Activated T-helper 1 cell treated with anti-CD3 and anti-CD28 coated beads, Interleukin-2, amount 50 U/mL, for 16 hours (primary cell): ENCODE measurements at places on chromosomes 7 and 10.

DNA sequence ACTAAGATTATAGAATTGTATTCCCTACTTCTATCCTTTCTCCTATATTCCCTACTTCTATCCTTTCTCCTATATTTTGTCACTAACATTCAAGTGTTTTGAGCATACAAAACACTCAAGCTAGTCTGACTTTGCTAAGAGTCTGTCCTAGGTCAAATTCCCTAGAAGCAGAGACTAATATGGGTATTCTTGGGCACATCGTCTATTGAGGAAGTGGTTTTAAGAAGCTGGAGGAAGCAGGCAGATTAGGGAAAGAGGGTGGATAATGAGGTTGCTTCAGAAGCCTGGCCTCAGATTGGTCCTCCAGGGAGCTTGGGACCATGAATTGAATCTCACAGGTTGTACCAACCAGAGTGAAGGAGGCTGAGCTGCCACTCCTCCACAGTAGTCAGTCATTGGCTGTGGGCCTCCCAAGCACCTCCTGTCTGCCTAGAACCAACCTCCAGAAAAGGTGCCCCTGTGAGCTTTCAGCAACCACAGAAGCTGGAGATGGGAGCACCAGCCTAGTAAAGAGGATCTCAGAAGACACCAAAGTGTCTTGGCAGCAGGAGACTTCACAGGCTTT is 295.9 kb upstream of the PHF14 start:
- no peak for DNase-seq

- DNase-seq, result no peak
Measured at GRCh38 chr10:93826355-93826754, 67.4 kb upstream of the SLC35G1 start.

DNA sequence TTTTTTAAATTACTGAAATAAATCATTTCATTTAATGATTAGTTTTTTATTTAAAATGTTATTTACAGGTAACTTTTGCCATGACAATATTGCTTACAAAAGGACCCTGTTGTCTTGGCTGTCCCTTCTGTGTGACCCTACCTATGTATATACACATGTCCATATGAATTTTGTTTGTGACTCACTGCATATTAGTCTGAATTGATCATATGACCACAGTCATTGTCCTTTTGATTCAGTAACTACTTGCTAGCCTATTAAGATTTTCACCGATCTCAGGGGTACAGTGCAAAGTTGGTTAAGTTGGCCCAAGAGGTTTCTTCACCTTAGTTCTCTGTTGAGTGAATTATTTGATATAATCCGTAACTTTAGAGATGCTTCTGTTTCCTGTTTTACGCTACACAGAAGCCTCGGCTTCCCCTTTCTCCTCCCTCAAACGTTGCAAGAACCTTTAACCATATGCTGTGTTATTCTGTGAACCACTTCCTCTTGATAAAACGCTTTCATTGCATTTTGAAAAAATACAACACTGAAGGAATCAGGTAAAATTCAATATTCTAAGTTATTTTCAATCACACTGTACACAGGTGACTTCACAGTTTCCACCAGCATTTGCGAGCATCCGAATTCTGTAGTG is 43.9 kb downstream of the APBB1IP start:
- no peak for DNase-seq

- DNase-seq, result no peak
Measured at GRCh38 chr10:77081481-77081891, 556.1 kb downstream of the KCNMA1 start.

- DNase-seq, result no peak
Measured at GRCh38 chr7:45697576-45698136, 123.5 kb downstream of the ADCY1 start.

GRCh38 chr7:114786455-114786854 is 135.4 kb upstream of the MDFIC start:
- no peak for DNase-seq

DNA sequence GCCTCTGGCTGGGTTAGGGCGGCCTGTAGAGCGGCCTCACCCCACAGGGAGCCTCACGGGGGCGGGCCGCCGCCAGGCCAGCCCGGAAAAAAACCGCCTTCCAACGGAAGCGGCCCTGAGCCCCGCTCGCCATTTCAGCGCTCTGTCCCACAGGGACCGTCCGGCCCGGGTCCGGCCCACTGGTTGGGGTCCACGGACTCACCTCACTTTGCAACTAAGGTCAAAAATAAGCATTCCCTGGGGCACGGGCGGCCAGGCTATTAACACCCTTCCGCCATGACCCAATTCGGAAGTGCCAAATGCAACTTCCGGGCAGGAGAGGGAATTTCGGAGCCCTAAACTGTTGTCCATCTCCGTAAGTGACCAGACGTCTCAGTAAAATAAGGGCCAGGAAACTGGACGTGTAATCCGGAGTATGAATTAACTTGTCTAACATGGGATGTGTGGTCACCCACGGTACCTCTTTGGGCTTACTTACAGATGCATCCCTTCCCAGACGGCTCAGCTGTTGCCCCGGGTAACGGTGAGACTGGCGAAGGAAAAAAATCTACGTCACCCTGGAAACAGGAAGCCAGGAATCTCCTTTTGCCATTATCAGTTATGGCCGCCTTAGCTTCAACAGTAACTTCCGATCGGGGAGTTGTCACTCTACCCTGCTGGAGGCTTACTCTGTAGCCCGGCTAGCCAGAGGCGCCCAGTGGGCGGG is at the start of gene BBIP1:
TSS of gene BBIP1 (minus strand) at position 538 of the 706 bp plus-strand sequence. CDS start 1,023 bp downstream, outside the sequence.
- peak; percentile 74 for DNase-seq

DNA sequence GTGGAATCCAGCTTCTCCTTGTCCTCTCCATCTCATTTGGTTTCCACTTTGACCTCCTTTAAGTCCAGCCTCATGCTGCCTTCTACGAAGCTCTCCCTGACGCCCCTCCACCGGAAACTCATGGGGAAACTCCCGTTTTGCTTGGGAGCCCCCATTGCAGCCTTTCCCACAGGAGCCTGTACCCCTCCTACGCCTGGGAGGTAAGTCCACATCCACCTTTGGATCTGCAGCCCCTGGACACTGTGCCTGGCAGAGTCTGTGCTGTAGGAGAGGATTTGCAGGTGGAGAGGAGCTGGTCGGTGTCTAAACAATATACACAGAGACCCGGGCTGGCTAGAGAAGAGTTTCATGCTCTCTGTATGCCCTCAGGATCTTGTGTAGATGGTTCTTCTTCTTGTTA is 296.1 kb downstream of the GLRX3 start:
- no peak for DNase-seq

- DNase-seq, result no peak
Measured at GRCh38 chr7:142506601-142507000, 242.7 kb upstream of the PRSS1 start.

GRCh38 chr10:63920926-63921325 is 399.7 kb downstream of the REEP3 start:
- DNase-seq, result no peak

- DNase-seq, result no peak
Measured at GRCh38 chr10:95121904-95122303, 52.6 kb upstream of the CYP2C8 start.

GRCh38 chr7:26461518-26461917 is 169.9 kb downstream of the SNX10 start:
- no peak for DNase-seq

DNA sequence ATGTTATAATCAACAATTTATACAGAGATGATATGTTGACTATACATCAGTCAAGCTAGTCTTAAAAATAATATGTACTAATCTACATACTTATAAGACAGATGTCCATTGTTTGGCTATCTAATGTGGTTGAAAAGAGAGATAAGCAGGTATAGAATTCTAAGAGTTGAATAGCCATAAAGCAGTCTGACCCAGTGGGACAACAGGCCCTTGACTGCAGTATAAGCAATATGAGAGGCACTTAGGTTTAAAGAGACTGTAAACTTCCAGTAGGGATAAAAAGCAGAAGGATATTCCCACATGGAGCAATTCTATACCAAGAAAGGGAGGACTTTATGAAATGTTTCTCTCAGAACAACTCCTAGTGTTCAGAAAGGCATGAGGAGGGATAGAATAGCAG is 139.3 kb downstream of the ELAPOR2 start:
- no peak for DNase-seq

DNA sequence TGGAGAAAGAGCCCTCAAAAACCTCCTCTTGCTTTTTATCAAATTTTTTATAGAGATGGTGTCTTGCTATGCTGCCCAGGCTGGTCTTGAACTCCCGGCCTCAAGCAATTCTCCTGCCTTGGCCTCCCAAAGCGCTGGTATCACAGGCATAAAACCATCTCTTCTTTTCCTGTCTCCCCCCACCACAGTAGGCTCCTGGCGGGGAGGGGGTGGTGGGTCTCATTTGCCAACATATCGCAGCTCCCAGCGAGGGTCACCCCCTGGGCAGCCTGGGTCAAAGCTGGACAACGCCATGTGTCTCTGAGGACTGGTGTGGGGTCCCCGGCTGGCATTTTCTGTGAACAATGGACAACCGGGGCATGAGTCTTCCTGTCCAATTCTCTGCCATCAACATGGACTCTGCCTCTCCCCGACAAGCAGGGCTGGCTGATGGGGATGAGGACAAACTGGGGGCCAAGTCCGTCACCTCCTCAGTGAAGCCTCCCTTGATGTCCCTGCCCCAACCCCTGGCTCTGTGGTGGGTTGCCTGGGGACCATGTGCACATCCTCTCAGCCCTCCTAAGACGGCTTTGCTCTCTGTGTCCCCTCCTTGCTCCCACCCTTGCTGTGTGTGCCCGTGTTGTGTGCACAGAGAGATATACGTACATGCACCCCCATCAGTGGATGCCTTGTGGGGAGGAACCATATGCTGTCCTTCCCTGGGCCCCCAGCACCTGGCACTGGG is 86.4 kb upstream of the GNA12 start:
- no peak for DNase-seq

DNA sequence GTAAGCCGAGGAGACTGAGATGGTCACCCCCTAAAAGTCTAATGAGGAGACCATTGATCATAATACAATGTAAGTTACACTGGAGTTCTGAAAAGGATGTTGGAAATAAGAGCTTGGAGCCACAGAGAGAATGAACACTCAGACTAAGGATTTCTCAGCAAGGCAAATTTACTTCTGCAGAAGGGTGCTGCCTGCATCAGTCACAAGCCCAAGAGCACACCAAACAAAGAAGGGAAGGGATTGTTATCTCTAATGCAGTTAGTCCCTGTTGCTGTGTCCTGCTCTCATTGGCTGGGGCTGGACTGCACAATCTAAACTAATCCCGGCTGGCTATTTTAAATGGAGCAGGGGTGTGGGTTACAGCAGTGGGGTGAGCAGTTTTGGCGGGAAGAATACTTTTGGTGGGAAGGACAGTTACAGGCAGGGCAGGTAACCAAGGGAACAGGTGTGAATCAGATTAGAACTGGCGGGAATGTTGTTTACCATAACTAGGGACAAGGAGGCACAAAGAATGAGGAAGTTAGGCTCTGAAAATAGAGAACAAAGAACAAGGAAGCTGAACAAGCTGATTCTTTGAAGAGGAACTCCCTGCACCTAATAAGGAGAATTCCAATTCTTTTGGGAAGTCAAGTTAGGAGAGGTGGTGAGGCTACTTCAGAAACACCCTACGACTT is 30.3 kb upstream of the TRIM24 start:
- no peak for DNase-seq

GRCh38 chr10:91201213-91201996 is 19.1 kb upstream of the PCGF5 start:
- DNase-seq, result no peak

GRCh38 chr7:23350466-23350865 is 51.3 kb downstream of the MALSU1 start:
- no peak for DNase-seq

- no peak for DNase-seq
Measured at GRCh38 chr7:16991551-16991950, 109.8 kb upstream of the AGR3 start.

DNA sequence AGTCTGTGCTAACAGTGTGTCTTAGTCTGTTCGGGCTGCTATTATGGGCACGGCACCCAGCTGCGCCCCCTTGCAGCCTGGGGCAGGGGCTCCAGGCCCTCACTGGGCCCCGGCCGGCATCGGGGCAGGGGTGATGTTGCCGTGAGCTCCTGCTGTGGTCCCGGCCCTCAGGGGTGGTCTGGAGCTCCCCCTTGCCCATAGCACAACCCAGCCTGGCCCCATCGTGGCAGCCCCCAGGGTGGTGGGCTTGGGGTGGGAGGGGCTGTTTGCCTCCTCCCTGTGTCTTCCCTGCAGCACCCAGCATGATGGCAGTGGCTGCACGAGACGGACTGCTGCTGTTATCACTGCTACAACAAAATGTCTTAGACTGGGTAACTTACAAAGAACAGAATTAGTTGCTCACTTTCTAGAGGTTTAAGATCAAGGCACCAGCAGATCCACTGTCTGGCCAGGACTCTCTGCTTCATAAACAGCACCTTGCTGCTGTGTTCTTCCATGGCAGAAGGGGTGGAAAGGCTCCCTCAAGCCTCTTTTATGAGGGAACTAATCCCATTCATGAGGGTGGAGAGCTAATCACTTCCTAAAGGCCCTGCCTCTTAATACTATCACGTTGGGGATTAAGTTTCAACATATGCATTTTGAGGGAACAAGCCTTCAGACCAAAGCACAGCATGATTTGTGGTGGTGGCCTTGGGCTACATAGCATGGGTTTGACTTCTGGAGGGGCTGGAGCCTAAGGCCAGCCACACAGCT is 149.5 kb downstream of the SEC23IP start:
- DNase-seq, result no peak

GRCh38 chr10:79321951-79322350 is 25.3 kb upstream of the PPIF start:
- DNase-seq, result no peak

DNA sequence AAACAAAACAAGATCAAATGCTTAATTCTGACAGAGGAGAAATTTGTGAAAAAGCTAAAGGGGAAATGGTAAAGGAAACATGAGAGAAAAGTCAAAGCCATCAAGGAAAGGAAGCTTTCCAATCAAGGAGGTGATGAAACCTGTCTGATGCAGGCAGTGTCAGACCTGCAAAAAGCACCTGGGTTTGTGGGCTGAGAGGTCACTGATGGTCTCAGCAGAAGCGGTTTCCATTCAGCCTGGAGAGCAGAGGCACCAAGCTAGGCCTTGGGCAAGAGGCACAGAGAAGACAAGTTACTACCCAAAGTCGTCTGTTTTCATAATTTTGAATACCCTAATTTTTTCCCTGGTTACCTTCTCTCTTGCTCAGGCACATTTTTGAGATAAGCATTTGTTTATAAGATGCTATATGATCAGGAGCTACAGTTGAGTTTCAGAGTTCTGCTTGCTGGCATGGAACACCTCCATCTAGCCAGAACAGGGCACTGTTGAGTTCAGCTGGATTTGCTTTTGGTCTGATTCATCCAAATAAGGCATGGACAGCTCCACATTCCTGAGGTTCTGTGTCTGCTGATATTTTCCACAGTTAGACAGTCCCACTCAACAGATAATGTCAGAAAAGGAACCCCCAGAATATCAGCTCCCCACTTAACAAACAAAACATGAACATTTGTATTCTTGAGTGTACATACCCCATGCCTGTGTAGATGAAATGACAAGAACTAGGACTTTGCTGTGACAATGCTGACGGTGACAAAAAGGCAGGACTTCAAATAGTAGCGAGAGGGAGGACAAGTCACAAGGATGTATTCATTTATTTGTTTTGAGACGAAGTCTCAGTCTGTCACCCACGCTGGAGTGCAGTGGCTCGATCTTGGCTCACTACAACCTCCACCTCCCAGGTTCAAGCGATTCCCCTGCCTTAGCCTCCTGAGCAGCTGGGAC is 4.9 kb upstream of the PPIA start:
- DNase-seq, result no peak

- no peak for DNase-seq
Measured at GRCh38 chr10:79234391-79235315, 112.6 kb upstream of the PPIF start.

- no peak for DNase-seq
Measured at GRCh38 chr7:149815121-149815520, 23.1 kb upstream of the ZNF862 start.
